ENCODE measurements at places on chromosomes 7 and 10.

- no peak for DNase-seq
Observed at GRCh38 chr10:105252911-105253310, 611.8 kb downstream of the SORCS3 start.

DNA sequence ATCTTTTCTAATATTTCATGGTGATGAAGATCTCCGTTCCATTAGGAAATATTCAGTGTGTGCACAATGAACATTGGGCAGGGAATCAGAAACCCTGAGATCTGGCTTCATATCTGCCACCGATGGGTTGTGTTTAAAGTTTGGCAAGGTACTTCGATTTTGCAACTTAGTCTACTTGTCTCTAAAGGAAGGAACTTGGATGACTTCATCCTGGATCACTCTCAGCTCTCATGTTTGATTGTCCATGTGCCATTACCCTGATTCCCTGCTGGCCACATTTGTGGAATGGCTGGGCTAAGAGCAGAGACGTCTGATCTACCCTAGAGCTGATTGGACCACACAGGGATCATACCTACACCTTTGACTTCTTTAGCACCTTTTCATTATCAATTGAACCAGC is 177.0 kb upstream of the KMT2E start:
- DNase-seq = no peak

GRCh38 chr10:3480990-3481315 is 304.1 kb downstream of the KLF6 start:
- no peak for DNase-seq

DNA sequence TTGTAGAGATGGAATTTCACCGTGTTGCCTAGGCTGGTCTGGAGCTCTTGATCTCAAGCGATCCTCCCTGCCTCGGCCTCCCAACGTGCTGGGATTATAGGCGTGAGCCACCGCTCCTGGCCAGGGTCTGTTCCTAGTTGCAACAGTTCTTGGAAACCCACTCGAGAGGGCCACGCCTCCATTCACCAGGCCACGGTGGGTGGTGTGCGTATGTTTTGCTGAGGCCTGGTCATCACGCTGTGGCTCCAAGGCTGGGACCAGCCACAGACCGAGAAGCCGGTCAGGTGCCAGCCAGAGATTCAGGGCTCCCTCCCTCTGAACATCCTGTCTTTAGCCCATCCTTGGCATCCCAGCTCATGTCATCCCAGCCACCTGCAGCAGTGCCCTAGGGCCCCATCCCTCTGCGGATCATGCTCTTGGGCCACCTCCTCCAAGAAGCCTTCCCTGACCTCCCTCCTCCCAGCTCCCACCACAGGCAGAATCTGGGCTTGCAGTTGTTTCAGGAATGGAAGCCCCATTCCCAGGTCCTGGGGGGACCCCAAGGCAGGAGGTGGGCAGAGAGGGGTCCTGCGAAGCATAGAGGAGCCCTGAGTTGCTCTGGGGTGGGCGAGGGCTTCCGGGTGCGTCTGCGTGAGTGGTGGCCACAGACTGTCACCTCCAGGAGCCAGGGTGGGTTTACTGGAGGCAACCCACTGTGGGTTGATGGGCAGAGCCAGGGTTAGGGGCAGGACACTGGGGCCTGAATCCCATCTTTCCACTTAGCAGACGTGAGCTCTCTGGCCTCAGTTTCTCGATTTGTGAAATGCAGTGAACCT is 5.2 kb downstream of the LAT2 start:
- DNase-seq = no peak

DNA sequence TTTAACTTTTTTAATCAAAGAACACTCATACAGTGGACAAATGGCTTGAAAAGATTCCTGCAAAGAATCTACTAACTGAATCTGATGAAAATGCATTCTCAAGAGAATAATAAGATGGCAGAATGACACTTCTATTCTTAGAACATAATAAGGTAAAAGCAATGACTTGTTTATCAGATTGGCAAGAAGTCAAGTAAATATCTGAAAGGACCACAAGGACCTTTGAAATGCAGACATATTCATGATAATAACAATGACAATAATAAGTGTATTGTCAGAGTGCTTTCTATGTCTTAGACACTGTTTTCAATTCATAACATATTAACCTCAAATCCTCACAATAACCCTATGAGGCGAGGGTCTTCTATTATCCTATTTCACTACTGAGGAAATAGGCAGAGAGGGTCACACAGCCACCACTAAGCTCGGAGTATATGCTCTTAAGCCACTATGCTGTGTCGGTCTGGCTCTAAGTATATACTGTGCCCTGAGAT is 10.6 kb downstream of the HACD1 start:
- no peak for DNase-seq

DNA sequence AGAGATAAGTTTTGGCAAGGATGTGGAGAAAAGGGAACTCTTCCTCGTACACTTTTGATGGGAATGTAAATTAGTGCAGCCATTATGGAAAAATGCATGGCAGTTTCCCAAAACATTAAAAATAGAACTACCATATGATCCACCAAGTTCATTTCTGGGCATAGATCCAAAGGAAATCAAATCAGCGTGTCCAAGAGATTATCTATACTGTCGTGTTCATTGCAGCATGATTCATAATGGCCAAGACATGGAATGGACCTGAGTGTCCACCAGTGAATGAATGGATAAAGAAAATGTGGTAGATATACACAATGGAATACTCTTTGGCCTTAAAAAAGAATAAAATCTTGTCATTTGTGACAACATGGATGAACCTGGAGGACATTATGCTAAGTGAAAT is 70.3 kb upstream of the RSU1 start:
- DNase-seq = no peak

GRCh38 chr7:55140221-55140940 is 121.6 kb downstream of the EGFR start:
- no peak for DNase-seq

GRCh38 chr7:156094350-156095146 is 282.3 kb upstream of the SHH start:
- DNase-seq = no peak

DNA sequence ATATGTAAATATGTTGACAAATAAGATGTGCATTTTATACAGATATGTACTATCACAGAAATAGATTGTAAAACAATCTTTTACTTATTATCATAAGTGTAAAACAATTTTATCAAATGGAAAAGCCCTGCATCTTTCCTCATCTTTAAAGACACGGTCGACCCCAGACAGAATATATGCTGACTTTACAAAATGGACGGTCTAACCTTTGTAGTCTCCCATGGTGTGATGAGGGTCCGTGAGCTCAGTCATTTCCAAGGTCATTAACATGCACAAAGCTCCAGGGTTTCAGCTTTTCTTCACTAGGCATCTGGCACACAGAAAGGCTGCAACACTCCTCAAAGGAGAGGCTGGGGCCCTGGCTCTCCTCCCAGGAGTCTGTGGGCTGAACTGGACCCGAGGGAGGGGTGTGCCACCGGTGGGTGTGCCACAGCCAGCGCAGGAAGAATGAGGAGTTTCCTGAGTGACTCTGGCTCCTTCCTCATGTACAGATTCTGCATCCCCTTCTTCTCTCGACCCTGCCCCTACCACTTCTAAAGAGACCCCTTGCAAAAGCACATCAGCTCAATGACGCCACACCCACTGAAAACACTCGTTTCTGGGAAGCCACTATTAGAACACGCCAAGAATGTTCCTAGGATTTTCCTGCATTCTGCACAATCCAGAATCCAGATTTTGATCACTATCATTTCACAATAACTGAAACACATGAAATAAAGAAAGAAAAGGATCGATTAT is 26.2 kb upstream of the ABLIM1 start:
- DNase-seq = no peak

DNA sequence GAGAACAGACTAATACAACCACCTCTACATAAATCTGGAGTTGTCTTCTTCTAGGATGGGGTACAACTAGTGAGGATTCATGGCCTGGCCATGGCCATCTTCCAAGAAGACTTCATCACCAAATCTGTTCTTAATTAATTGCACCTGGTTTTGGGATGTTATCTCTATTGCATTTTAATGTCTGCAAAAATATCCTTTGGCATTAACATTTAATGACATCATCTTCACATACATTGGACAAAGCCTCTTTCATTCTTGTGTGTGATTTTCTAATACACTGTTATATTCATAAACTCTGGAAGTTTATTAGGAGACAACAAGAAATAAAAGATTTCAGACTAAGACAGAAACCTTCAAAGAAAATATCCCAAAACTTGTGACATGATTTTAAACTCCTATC is 124.2 kb upstream of the ABCB5 start:
- no peak for DNase-seq

- no peak for DNase-seq
Observed at GRCh38 chr10:130509881-130510689, 373.9 kb downstream of the GLRX3 start.

All from CD4-positive, alpha-beta T cell treated with Interleukin-2 at 100 ng/mL for 4 hours (primary cell).